ENCODE measurements at places on chromosomes 4 and X.

DNA sequence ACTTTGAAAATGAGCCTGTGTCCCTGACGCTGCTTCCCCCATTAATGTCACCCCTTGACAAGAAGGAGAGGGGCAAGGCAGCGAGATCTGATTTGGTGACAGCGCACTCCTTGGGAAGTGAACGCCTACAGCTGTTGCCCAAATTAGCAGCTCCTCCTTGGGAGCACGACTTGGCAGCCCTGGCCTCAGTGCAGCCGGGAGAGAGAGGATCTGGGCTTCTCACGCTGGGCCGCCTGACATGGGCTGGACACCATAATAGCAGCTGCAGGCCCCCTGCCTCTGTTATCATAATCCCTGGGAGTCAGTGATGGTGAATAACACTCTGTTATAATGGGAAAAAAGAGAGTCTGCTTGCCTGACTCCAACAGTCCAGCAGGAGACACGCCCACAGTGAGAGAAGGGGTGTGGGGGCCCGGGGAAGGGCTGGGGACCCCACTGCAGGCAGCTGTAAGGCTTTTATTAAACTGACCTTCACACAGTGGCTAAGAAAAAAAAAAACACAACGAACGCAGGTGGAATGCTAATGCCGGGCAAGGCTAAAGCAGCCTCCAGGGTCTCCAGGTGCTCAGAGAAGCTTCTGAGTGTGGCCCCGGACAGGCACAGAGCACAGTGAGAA is 73.3 kb downstream of the PSAPL1 start:
- DNase-seq: no peak

- peak; percentile 41 for DNase-seq
Measured at GRCh38 chr4:8547108-8547911, 32.9 kb upstream of the GPR78 start.

- DNase-seq: peak; percentile 8
Measured at GRCh38 chrX:18448416-18448815, 23.0 kb downstream of the CDKL5 start.

- no peak for DNase-seq
Measured at GRCh38 chr4:174408841-174409552, 113.3 kb downstream of the HPGD start.

DNA sequence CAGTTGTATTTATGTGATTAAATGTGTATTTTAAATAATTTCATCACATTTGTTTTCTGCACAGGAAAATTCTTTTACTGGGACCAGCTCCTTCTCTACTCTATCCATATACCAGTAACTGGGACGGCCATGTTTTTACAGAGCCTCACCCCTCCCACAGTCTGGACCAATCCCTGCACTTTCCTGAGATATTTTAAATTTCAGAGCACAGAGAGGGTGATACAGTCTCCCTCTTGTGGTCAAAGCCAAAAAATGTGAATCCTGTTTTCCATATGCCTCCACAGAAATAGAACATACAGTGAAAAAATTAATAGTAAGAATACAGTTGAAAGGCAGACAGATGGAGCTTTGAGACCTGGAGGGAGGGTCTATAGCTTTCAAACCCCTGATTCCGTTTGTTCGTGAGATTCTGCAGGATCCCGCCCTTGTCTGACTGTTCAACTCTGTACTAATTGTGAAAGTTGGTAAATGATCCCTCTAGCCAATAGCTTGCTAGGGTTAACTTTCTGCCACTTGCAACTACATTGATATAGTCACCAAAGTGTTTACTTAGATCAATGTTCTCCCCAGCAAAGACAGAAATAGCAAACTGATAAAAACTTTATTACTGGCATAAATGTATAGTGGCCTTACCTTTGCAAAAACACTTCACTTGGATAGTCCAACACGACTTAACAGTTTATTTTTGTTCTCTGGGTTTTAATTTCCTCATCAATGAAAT is 172.2 kb downstream of the PPARGC1A start:
- DNase-seq: peak; percentile 14

DNA sequence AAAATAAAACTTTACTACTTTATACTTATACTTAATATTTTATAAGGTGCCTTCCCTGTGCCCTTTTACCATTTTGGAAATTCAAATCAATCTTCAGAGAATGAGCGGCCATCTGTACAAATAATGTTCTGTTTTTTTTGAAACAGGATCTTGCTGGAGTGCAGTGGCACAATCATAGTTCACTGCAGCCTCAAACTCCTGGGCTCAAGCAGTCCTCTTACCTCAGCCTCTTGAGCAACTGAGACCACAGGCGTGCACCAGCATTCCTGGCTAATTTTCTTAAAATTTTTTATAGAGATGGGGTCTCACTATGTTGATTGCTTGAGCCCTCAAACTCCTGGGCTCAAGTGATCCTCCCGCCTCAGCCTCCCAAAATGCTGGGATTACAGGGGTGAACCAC is 53.5 kb downstream of the FAM114A1 start:
- no peak for DNase-seq

GRCh38 chrX:74779175-74779574 is 146.1 kb downstream of the NEXMIF start:
- no peak for DNase-seq

DNA sequence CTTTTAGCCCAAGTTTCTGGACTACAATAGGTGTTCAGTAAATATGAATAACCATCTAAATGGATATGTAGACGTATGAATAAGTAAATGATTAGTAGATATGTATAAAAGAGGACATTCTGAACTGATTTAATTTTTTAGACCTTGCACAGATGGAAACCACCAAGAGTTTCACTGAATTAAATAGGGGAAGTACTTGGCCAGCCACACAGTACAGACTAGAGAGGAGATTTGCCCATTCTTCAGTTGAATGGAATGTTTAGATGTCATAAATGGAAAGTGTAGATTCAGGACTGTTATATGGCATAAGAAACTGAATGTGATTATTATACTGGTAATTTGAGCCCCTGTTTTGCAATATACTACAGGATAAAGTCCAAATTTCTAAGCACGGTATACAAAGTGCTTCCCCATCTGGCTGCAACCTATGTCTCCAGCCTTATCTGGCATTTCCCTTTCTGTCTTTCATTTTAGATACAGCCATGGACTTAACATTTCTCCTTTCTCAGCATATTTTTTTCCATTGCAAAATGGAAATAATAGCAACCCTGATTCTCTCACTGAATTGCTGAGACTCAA is 137.8 kb upstream of the HS3ST1 start:
- no peak for DNase-seq

- DNase-seq: no peak
Measured at GRCh38 chr4:37805091-37805490, 21.4 kb upstream of the PGM2 start.
